Activated CD8-positive, alpha-beta T cell treated with anti-CD3 and anti-CD28 coated beads, Interleukin-2, amount 10 ng/mL, durations not matched to agents 7 days and 5 days (primary cell): ENCODE measurements at places on chromosomes 12 and 14.

DNA sequence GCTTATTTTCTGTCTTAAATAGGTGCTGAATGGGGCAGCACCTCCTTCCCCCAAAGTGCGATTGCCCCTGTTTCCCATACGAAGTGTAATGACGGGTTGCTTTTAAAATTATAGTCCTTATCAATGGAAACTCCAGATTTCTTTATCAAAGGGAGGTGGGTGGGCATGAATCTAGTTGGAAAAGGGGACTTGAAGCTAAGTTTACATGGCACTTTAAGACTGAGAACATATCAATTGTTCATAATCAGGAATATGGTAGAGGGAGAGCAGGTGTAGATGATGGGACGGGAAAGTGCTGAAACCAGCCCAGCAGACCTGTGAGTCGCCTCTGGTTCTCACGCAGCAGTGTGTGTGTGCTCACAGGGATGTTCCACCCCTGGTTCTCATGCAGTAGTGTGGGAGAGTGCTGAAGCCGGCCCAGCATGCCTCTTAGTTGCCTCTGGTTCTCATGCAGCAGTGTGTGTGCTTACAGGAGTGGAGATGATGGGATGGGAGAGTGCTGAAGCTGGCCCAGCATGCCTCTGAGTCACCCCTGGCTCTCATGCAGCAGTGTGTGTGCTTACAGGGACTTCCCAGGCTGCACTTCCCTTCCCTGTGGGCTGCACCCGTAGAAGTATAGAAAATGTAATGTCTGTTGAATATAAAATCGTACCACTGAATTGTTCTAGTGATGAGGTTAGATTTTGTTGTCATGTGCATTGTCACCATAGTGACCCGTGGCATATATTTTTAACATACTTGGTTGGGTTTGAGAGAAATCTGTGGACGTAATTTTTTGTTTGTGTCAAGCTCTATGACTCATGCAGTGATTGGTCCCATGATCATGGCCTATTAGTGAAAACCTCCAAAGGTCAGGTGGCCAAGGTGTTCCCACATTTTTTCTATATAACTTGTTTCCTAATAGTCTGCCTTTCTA lies 51.6 kb downstream of the GPATCH2L start:
- no peak overlapping the region for H3K27ac ChIP-seq
- DNase-seq: no peak
- no peaks in the 10 kb centered on the region for H3K27me3 ChIP-seq

DNA sequence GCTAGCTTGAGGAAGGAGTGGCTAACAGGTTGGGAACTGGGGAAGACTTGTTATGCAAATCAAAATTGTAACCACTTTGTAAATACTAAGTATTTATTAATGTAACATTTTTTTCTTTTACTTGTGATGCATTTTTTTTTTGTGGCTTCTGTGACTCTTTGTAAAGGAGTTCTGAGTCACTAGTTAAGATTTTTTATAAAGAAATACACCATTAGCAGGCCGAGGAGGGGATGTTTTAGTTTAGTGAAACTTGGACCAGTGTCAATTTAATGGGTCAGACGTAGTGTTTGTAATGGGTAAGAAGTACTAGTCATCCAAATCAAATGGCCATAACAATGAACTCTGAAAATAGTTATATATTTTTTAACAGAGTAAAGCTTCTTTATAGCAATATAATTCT lies 43.1 kb downstream of the AKAP6 start:
- H3K27ac ChIP-seq: no peak overlapping the region
- DNase-seq: no peak
- no peaks in the 10 kb centered on the region for H3K36me3 ChIP-seq
- peaks cover 2% of the 10 kb centered on the region for H3K27me3 ChIP-seq

DNA sequence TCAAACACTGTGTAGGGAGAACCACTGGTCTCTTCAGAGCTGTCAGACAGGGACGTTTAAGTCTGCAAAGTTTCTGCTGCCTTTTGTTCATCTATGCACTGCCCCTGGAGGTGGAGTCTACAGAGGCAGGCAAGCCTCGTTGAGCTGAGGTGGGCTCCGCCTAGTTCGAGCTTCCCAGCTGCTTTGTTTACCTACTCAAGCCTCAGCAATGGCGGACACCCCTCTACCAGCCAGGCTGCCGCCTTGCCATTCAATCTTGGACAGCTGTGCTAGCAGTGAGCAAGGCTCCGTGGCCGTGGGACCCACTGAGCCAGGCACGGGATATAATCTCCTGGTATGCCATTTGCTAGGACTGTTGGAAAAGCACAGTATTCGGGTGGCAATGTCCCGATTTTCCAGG lies 24.6 kb upstream of the YBX3 start:
- no peak overlapping the region for H3K4me3 ChIP-seq
- H3K27ac ChIP-seq: no peak overlapping the region

- no peaks in the 10 kb centered on the region for H3K36me3 ChIP-seq
- peak; percentile 84 for DNase-seq
- H3K4me3 ChIP-seq: peak overlapping the region; percentile 73
- H3K27ac ChIP-seq: no peak overlapping the region
- H3K4me1 ChIP-seq: peaks cover 22% of the 10 kb centered on the region
- peaks cover 49% of the 10 kb centered on the region for H3K27me3 ChIP-seq
Observed at GRCh38 chr14:74612350-74613021, 449 bp upstream of the LTBP2 start.

- H3K4me1 ChIP-seq: peaks cover 12% of the 10 kb centered on the region
- H3K27me3 ChIP-seq: no peaks in the 10 kb centered on the region
- no peak overlapping the region for H3K4me3 ChIP-seq
- peak overlapping the region; percentile 10 for H3K27ac ChIP-seq
- no peak for DNase-seq
Observed at GRCh38 chr14:93246534-93246933, 39.5 kb downstream of the UBR7 start.

GRCh38 chr12:112111931-112112330 lies 3.3 kb upstream of the NAA25 start:
- no peaks in the 10 kb centered on the region for H3K27me3 ChIP-seq
- no peak overlapping the region for H3K27ac ChIP-seq
- H3K4me3 ChIP-seq: no peak overlapping the region
- DNase-seq: no peak
- H3K36me3 ChIP-seq: peaks cover 8% of the 10 kb centered on the region

- H3K4me1 ChIP-seq: peaks cover 22% of the 10 kb centered on the region
- DNase-seq: no peak
- peaks cover 11% of the 10 kb centered on the region for H3K36me3 ChIP-seq
Observed at GRCh38 chr12:14239935-14240872, 125.3 kb upstream of the ATF7IP start.

- H3K4me3 ChIP-seq: no peak overlapping the region
- H3K36me3 ChIP-seq: no peaks in the 10 kb centered on the region
- no peak overlapping the region for H3K27ac ChIP-seq
- H3K4me1 ChIP-seq: no peaks in the 10 kb centered on the region
- H3K27me3 ChIP-seq: no peaks in the 10 kb centered on the region
Observed at GRCh38 chr12:5260591-5261086, 171.3 kb upstream of the NTF3 start.
